ENCODE measurements at places on chromosomes 3 and 15. TPM values are rescaled to one million over a fixed set of nuclear protein-coding genes. Genes with fewer than 3 reads are reported as not detected.

FGF12 gene
- total RNA-seq: 180 TPM

AGBL1 gene
- 2.5 TPM for total RNA-seq

SPINK8 gene
- total RNA-seq: not detected

PRR20G gene
- not detected for total RNA-seq

MOBP gene
- 0.63 TPM for total RNA-seq

CSTA gene
- not detected for total RNA-seq

AGTR1 gene
- 0.31 TPM for total RNA-seq

TMEM212 gene
- not detected for total RNA-seq

ZDHHC23 gene
- 18.8 TPM for total RNA-seq

PHLDB2 gene
- 17.8 TPM for total RNA-seq

KIF15 gene
- total RNA-seq: 11.0 TPM

SMAD6 gene
- total RNA-seq: 2.5 TPM

KCNMB2 gene
- total RNA-seq: 11.9 TPM

ABCC5 gene
- 121 TPM for total RNA-seq

MAGEL2 gene
- 1.9 TPM for total RNA-seq

ATP1B3 gene
- total RNA-seq: 44.4 TPM

SAMD7 gene
- total RNA-seq: not detected

FMN1 gene
- total RNA-seq: 4.7 TPM

FSIP1 gene
- 13.8 TPM for total RNA-seq

GOLGA8S gene
- total RNA-seq: under 0.01 TPM

COLQ gene
- 14.4 TPM for total RNA-seq

ACKR4 gene
- not detected for total RNA-seq

P2RY14 gene
- total RNA-seq: 0.31 TPM

CIB2 gene
- total RNA-seq: 18.8 TPM

EPHA6 gene
- total RNA-seq: 78.9 TPM

RLBP1 gene
- 2.2 TPM for total RNA-seq

ARHGEF26 gene
- total RNA-seq: 11.9 TPM

GABPB1 gene
- total RNA-seq: 53.8 TPM

KBTBD8 gene
- total RNA-seq: 13.8 TPM

FAH gene
- total RNA-seq: 2.8 TPM

LYZL4 gene
- total RNA-seq: not detected

CKMT1A gene
- total RNA-seq: 12.2 TPM

CADM2 gene
- 120 TPM for total RNA-seq

ADAMTS7 gene
- 26.3 TPM for total RNA-seq

TMEM45A gene
- 1.6 TPM for total RNA-seq

FHIT gene
- total RNA-seq: 4.7 TPM

ISLR2 gene
- 186 TPM for total RNA-seq

HEG1 gene
- 20.0 TPM for total RNA-seq

DAZL gene
- total RNA-seq: not detected

PLCB2 gene
- 6.9 TPM for total RNA-seq

CAMK2N2 gene
- 3.4 TPM for total RNA-seq

RYK gene
- total RNA-seq: 91.7 TPM

GOLGA6B gene
- not detected for total RNA-seq
